ENCODE measurements at places on chromosomes 16 and 17.

DNA sequence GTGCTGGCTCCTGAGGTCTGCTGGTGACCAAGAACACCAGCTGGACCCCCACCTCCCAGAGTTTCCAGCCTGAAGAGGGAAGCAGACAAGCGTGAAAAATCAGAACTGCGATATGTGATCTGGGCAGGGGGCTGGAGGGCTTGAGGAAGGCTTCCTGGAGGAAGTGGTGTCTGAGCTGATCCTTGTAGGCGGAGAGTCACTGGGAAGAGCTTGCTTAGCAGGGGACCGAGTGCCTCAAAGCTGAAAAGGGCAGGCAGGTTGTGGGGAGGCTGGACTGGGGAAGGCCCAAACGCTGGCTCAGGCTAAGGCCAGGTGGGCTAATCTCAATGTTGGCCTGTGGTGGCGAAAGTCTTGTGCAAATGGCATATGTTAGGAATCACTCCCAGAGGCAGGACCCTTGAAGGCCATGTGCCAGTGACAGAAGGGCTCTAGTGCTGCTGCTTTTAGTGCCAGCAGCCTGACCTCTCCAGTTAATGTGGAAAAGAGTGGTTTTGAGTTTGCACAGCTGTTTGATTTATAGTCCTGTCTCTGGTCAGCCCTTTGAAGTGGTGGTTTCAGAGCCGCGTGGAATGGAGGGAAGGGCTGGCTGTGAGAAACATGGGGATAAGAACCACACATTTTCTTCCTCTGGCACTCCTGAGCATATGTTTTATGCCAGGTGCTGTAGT is 85.3 kb upstream of the LGALS9 start:
- DNase-seq = no peak

DNA sequence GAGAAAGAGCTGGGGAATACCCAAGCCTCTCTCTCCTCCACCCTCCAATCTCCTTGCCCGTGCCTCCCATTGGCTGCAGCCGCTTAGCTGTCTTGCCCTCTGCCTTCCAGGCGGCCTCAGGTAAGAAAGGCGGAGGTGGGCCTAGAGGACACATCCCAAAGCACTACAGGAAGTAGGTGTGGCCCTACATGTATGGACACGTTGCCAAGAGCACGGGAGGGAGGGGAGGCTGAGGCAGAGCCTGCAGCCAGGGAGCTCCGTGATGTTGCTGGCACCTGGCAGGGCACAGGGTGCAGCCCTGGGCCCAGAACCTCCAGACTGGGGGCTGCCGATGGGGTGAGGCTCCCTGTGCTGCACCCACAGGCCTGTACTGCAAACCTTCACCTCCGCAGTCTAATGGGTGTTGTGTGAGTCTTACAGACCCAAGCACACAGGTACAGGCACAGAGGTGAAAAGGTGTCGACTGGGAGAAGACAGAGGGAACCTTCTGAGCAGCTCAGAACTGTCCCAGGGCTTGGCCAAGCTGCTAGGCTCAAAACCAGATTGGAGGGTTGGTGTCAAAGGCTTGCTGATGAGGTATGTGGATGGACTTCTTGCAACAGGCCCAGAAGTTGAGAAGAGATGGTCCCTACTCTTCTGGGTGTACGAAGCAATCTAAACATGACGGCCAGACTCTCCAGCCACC is 23.5 kb upstream of the FOXK2 start:
- no peak for DNase-seq

GRCh38 chr16:69384974-69385373 is 833 bp downstream of the TERF2 start:
- DNase-seq = no peak

- DNase-seq = peak; percentile 37
Observed at GRCh38 chr17:37406635-37407461, at the start of the genes ACACA and TADA2A. ACACA (minus strand) TSS chr17:37406836; CDS start chr17:37406299, 537 bp downstream. TADA2A (plus strand) TSS chr17:37406886; CDS start chr17:37411366, 4,480 bp downstream.

- no peak for DNase-seq
Observed at GRCh38 chr17:63798572-63799106, 24.7 kb downstream of the DDX42 start.

DNA sequence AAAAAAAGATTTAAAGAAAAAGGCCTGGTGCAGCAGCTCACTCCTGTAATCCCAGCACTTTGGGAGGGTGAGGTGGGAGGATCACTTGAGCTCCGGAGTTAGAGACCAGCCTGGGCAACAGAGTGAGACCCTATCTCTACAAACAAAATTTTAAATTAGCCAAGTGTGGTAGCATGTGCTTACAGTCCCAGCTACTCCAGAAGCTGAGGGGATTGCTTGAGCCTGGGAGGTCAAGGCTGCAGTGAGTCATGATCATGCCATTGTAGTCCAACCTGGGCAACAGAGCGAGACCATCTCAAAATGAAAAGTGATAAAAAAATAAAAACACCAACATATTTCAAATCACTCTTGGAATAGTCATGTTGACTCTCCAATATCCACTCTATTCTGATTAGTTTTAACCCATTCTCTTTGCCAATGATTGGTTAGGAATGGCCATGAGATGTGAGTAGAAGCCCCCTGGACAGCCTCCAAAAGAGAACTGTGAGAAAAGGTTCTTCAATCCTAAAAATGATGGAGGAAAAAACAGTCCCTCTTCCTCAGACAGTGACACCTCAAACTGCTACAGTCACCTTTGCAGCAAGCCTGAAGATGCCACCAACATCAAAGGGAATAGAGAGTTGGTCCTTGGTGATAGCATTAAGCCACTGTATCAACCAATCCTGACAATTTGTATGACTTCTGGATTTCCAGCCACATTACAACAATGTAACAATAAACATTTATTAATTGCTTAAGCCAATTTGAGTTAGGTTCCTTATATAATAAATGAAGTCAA is 2.9 kb upstream of the KANSL1 start:
- no peak for DNase-seq

- no peak for DNase-seq
Observed at GRCh38 chr16:8916541-8917225, 34.5 kb downstream of the LITAFD start.

DNA sequence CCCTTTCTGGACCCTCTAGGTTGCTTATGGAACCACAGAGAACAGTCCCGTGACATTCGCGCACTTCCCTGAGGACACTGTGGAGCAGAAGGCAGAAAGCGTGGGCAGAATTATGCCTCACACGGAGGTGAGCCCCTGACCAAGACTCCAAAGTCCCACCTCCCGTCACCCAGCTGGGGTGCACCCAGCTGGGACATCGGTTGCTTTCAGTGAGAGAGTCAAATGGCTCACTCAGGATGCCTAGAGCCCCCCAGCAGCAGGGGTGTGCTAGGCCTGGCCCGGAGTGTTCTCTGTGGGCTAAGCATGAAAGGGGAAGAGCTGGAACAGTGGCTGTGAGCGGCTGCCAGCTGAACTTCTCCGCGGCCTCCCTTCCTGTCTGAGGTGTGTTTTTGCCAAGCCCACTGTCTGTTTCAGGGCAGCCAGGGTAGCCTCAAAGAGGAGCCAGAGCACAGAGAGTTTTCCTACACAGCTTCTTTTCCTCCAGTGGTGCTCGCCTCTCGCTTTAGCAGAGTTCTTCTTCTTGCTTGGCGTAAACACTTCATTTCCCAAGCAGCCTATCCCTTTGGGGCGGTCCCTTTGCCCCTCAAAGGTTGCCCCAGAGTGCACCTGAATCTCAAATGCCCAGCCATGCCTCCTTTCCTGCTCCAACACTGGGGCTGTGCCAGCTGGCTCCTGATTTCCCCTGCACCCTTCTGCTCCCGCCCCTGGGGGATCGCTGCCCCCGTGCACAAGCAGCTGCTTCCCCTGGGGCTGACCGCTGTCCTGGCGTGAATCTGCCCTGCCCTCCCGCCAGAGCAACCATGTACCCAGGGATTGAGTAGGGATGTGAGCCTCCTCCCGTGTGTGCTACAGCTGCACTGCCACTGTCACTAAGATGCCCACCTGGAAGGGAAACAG is 2.6 kb upstream of the CHAD start:
- no peak for DNase-seq

DNA sequence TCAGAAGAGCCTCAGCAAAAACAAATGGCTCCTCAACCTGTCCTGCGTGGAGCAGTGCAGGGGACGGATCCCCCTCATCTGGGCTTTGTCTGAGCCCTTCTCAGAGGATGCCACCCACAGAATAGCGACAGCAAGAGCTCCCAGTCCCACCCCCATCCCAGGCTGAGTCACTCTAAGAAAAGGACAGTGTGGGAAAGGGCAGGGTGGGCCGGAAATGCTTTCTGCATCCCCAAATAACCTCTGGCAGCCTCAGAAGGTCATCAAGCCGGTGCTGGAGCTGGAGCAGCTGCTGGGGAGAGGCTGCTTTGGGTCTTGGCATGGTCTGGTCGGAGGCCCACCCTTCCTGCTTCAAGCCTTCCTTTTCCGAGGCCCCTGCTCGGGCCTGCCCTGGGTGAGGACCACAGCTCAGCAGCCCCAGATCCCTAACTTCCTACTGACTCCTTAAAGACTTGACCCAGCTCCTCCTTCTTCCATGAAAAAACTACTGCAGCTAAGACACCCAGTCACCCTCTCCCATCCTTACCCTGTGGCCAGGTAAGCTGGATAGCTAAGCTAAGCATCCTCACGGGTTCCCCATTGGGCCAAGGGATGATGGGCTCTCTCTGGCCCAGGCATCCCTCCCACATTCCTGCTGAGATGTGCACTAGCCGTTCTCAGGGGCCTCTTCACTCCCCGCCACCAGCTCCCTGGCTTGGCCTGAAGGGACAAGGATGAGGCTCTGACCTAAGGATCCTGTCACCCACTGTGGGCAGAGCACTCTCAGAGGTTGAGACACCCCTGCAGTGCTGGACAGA is 8.7 kb downstream of the SLC12A4 start:
- DNase-seq = no peak

DNA sequence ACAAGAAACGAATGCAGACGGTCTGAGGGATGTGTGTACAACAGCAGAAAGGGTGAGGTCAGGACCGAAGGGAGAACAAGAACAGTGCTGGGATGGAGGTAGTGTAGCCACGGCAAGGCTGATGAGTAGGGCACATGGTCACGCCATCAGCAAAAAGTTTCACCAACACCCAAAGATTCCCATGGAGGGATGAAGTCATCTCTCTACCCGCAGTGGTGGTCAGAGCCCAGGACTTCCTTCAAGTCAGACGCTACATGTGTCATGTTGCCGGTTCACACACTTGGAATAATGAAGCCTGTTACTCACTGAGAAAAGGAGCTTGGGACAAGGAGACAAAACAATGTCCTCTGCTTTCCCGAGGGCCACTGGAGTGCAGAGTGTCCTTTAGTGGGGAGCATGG is 79.7 kb downstream of the SALL1 start:
- DNase-seq = no peak

GRCh38 chr17:59238906-59239305 is 18.6 kb downstream of the GDPD1 start:
- DNase-seq = no peak

DNA sequence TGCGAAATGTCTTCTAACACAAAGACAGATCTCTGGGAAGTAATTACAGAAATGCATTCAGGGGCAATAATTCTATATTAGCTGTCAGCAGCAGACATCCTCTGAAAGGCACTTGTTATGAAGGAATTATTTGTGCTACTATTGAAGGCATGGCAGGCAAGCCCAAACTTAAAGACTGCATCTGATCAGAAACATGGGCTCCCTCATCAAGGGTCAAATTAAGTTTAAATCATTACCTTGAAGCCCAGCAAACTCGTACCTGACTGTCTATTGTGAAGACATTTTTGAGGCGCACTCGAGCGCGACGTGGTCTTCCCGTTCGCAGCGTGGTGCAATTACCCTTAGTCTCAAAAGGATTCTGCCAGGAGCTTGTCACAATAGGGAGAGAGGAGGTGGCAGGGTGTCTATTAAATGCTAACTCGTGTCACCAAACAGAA is 110.6 kb downstream of the ZNF423 start:
- no peak for DNase-seq

- DNase-seq = no peak
Observed at GRCh38 chr16:56923481-56924091, 8.4 kb upstream of the HERPUD1 start.

GRCh38 chr17:327296-327695 is 25.3 kb downstream of the RPH3AL start:
- no peak for DNase-seq
